Vagina (tissue), 2 donors: ENCODE measurements at places on chromosomes 7 and 10. TPM values are rescaled to one million over a fixed set of nuclear protein-coding genes. Genes with fewer than 3 reads are reported as not detected.
A peak's percentile ranks its signal among the peaks of the same experiment; 100 is the strongest.

TSPAN12 gene
- 9.6 TPM for total RNA-seq

- DNase-seq = no peak
- no peaks in the 10 kb centered on the region for H3K27me3 ChIP-seq
- no peak overlapping the region for H3K4me3 ChIP-seq
- H3K4me1 ChIP-seq = peaks cover 37% of the 10 kb centered on the region
Observed at GRCh38 chr10:122157451-122157850, 113.6 kb upstream of the BTBD16 start.

DNA sequence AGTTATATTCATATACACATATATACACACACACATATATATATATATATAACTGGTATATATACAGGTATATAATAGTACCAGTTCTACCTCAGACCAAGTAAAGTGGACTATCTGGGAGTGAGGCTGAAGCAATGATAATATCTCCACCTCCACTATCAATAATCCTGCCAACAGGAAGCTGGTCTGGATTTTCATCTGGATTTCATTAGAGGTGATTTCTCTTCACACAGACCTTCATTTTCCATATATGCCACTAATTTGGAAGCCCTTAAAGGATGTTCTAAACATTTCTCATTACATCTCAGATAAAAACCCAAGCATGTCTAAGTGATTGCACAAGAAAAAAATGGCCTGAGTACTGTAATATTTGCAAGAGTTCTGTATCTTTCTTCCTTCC, 1.7 kb upstream of the SLC35B4 start:
- no peak for DNase-seq
- H3K27me3 ChIP-seq = no peaks in the 10 kb centered on the region
- no peak overlapping the region for H3K4me3 ChIP-seq
- H3K4me1 ChIP-seq = peaks cover 10% of the 10 kb centered on the region
- no peak overlapping the region for H3K27ac ChIP-seq
- H3K36me3 ChIP-seq = no peaks in the 10 kb centered on the region

- H3K36me3 ChIP-seq = no peaks in the 10 kb centered on the region
- H3K4me1 ChIP-seq = peaks cover 16% of the 10 kb centered on the region
- no peak overlapping the region for H3K27ac ChIP-seq
- DNase-seq = no peak
- no peak overlapping the region for H3K4me3 ChIP-seq
Observed at GRCh38 chr10:89032141-89032891, 41.7 kb downstream of the FAS start.

- H3K27me3 ChIP-seq = no peaks in the 10 kb centered on the region
- H3K4me3 ChIP-seq = no peak overlapping the region
- peaks cover 3% of the 10 kb centered on the region for H3K4me1 ChIP-seq
- H3K27ac ChIP-seq = no peak overlapping the region
- H3K36me3 ChIP-seq = no peaks in the 10 kb centered on the region
Observed at GRCh38 chr10:35885076-35885475, 243.0 kb upstream of the FZD8 start.

DNA sequence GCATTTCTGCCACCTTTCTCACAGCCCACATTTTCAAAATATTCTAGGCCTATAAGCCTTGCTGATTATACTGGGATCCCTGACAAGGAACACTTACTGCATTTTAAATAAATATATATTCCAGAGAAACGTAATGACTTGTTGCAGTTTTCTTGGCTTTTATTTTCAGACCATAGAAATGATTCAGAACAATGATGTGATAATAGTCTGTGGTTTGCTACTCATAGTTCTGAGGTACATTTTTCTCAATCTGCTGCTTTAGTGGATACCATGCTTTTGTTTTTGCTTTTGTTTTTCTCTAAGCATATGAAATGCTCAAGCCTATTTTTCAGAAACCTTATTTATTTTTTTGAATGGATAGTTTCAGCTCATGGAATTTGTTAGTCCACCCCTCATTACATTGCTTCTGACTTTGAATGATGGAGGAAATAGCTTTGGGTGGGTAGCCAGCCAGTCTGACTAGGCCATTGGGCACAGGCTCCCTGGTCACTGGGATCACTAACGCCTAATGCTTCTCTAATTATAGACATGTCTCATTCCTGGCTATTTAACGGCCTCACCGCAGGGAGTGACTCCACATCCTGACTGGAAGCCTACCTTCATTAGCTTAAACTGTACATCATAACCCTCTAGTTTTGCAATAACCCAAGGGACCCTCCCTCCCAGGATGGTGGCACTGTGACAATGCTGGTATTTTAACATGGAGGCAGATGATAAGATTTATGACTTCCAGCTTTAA, 66.1 kb downstream of the MBL2 start:
- DNase-seq = no peak
- H3K36me3 ChIP-seq = no peaks in the 10 kb centered on the region
- H3K4me1 ChIP-seq = no peaks in the 10 kb centered on the region
- H3K4me3 ChIP-seq = no peak overlapping the region
- no peak overlapping the region for H3K27ac ChIP-seq
- no peaks in the 10 kb centered on the region for H3K27me3 ChIP-seq

GRCh38 chr7:24757353-24758275, at the start of gene GSDME:
Gene GSDME, minus strand, starts transcription at chr7:24757464. Its CDS starts 7,690 bp downstream, at chr7:24749774.
- H3K27ac ChIP-seq = peak within 1 kb of the TSS; percentile 90
- no peaks in the 10 kb centered on the region for H3K36me3 ChIP-seq
- H3K4me3 ChIP-seq = peak within 1 kb of the TSS; percentile 62

GRCh38 chr10:116783011-116783655, 40.8 kb upstream of the HSPA12A start:
- H3K27me3 ChIP-seq = no peaks in the 10 kb centered on the region
- H3K27ac ChIP-seq = no peak overlapping the region
- H3K4me1 ChIP-seq = peaks cover 6% of the 10 kb centered on the region
- H3K36me3 ChIP-seq = no peaks in the 10 kb centered on the region
- no peak for DNase-seq

DCLRE1C gene
- 13.5 TPM for total RNA-seq

DNA sequence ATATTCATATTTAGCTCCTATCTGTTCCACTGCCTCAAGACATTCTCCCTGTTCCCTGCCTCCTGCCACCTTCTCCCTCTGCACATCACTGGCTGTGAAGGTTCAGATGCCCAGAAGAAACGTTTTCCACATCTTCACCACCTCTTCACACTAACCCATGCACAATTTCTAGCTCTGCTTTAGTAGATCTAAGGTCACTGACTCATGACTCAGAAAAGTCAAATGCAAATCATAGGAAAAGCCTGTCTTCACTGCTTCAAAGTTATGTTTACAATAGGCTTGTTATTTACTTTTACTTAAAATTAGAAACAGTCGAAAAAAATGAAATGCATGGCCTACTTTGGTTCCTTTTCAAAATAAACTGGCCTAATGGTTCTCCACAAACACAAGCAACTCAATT, 2.5 kb downstream of the SCRN1 start:
- no peaks in the 10 kb centered on the region for H3K36me3 ChIP-seq
- DNase-seq = no peak
- peaks cover 30% of the 10 kb centered on the region for H3K4me1 ChIP-seq

GPC2 gene
- 7.4 TPM for total RNA-seq

DLX6 gene
- total RNA-seq = not detected

- H3K4me1 ChIP-seq = peaks cover 52% of the 10 kb centered on the region
- H3K27me3 ChIP-seq = no peaks in the 10 kb centered on the region
- H3K36me3 ChIP-seq = no peaks in the 10 kb centered on the region
- H3K27ac ChIP-seq = peak overlapping the region; percentile 64
- DNase-seq = no peak
Observed at GRCh38 chr7:134690614-134691504, 44.2 kb downstream of the BPGM start.

GRCh38 chr10:68327889-68328786, 3.7 kb upstream of the HNRNPH3 start:
- peak overlapping the region; percentile 100 for H3K27ac ChIP-seq
- no peaks in the 10 kb centered on the region for H3K36me3 ChIP-seq
- H3K27me3 ChIP-seq = no peaks in the 10 kb centered on the region
- no peak for DNase-seq
- H3K4me3 ChIP-seq = peak overlapping the region; percentile 17

GRCh38 chr10:90130321-90131086, 429.1 kb downstream of the KIF20B start:
- H3K36me3 ChIP-seq = no peaks in the 10 kb centered on the region
- H3K27ac ChIP-seq = no peak overlapping the region
- H3K27me3 ChIP-seq = no peaks in the 10 kb centered on the region
- no peaks in the 10 kb centered on the region for H3K4me1 ChIP-seq
- DNase-seq = no peak

GRCh38 chr10:66234872-66235271, 691.0 kb upstream of the LRRTM3 start:
- no peaks in the 10 kb centered on the region for H3K4me1 ChIP-seq
- DNase-seq = no peak
- no peak overlapping the region for H3K4me3 ChIP-seq
- no peak overlapping the region for H3K27ac ChIP-seq
- no peaks in the 10 kb centered on the region for H3K36me3 ChIP-seq

GRCh38 chr10:20877986-20878983, 18.8 kb downstream of the NEBL start:
- H3K27ac ChIP-seq = no peak overlapping the region
- H3K4me3 ChIP-seq = no peak overlapping the region
- H3K4me1 ChIP-seq = no peaks in the 10 kb centered on the region
- DNase-seq = no peak

TMEM225B gene
- total RNA-seq = 1.2 TPM

DNA sequence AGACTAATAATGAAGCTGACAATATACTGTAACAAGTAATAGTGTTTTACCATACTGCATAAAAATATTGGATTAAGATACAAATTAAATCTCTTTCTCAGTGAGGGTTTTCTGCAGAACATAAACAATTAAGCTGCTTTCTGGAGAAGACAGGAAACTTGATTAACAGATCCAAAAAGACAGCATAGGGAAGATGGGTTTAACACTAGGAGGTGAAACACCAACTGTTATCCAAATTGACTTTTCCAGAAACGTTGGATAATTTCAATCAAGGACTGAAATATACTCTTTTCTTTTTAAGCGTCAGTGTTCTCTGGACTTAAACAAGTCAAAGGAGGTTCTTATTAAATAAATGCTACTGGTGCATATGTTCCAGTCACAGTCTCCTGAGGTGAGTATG, 45.3 kb upstream of the IMMP2L start:
- no peak overlapping the region for H3K4me3 ChIP-seq
- no peaks in the 10 kb centered on the region for H3K36me3 ChIP-seq
- H3K4me1 ChIP-seq = no peaks in the 10 kb centered on the region

HABP2 gene
- not detected for total RNA-seq

GRCh38 chr10:33101392-33101787, 143.4 kb upstream of the ITGB1 start:
- H3K4me3 ChIP-seq = no peak overlapping the region
- DNase-seq = no peak
- H3K36me3 ChIP-seq = no peaks in the 10 kb centered on the region
- H3K27ac ChIP-seq = no peak overlapping the region
- H3K27me3 ChIP-seq = no peaks in the 10 kb centered on the region
- H3K4me1 ChIP-seq = no peaks in the 10 kb centered on the region

DNA sequence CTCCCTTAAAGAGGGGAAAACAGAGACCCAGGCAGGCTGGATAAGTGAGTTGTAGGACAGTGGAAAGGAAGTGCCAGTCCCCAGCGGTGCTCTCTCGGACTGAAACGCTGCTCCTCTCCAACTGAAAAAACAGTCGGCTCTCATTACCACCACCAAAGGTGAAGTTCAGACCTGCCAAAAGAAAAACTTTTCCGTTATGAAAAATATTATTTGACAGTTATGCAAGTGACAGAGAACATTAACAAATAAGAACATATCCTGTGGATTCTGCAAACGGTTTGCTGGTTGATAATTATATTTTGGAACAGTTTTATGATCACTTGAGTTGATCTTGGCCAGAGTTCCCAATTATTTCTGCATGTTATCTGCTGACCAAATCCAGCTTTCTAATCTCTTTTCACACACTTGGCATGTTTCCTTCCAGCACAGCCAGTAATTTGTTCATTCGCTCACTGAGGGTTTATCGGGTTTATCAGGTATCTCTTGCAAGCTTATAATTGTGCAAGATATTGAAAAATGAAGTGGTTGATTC, 82.6 kb downstream of the PTPRE start:
- H3K36me3 ChIP-seq = no peaks in the 10 kb centered on the region
- H3K4me3 ChIP-seq = no peak overlapping the region
- H3K27me3 ChIP-seq = no peaks in the 10 kb centered on the region
- H3K4me1 ChIP-seq = peaks cover 11% of the 10 kb centered on the region
- H3K27ac ChIP-seq = no peak overlapping the region
- no peak for DNase-seq

TMEM213 gene
- not detected for total RNA-seq

DNA sequence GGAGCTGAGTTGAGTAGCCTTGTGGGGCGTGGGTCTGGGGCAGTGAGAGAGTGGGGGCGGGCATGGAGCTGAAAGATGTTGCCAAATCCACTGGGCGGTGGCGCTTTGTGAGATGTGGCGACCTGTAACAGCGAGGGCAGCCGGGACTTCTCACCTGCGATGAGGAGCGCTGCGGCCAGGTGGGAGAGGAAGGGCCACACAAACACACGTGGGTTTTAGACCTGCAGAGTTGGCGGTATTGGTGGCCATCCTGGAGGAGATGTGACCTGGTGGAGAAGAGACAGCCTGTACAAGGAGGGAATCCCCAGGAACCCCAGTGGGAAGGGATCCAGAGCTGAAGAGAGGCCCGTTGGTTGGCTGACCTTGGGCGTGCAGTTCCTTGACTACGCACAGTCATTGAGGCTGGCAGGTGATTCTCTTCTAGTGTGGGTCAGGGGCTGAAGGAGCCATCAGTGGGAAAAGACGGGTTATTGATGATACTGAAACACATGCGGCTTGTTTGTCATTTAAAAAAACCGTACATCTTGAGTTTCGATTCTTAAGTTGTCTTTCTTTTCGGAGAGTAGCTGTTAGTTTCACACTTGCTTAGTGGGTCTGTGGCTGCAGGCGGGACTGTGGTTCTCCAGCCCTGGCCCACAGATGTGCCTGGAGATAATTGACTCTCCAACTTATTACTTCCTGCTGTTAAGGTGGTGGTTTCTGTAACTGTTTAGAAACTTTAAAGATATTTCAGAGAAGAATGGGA, 2.4 kb downstream of the CHST12 start:
- DNase-seq = no peak
- H3K4me3 ChIP-seq = no peak overlapping the region
- no peak overlapping the region for H3K27ac ChIP-seq

CALCR gene
- not detected for total RNA-seq

- no peak for DNase-seq
- H3K36me3 ChIP-seq = no peaks in the 10 kb centered on the region
- no peak overlapping the region for H3K27ac ChIP-seq
- H3K4me1 ChIP-seq = no peaks in the 10 kb centered on the region
- H3K27me3 ChIP-seq = no peaks in the 10 kb centered on the region
Observed at GRCh38 chr10:125774581-125775191, 935 bp downstream of the MMP21 start.

FAM20C gene
- 22.1 TPM for total RNA-seq

- H3K27ac ChIP-seq = no peak overlapping the region
- H3K27me3 ChIP-seq = no peaks in the 10 kb centered on the region
- no peaks in the 10 kb centered on the region for H3K4me1 ChIP-seq
- H3K36me3 ChIP-seq = no peaks in the 10 kb centered on the region
- no peak overlapping the region for H3K4me3 ChIP-seq
- no peak for DNase-seq
Observed at GRCh38 chr10:49628599-49628998, 14.8 kb downstream of the CHAT start.

DNA sequence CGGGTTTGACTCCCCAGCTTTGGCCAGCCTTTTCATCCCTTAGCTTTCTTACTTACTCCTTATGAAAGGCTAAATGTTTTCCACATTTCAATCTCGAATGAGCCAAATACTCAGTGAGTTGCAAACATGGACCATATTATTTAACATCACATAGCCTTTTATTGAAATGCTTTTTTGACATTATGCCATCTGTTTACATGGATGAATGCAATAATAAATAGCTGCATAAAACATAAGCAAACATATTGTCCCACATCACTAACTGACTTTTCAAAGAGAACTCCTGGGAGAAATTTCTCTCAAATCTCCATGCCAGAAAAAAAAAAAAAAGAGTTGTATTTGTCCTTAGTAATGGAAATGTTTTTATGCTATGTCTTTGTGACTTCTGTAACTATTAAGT, 134.9 kb downstream of the LSMEM1 start:
- no peaks in the 10 kb centered on the region for H3K4me1 ChIP-seq
- H3K4me3 ChIP-seq = no peak overlapping the region
- DNase-seq = no peak
- no peaks in the 10 kb centered on the region for H3K36me3 ChIP-seq
